Stimulated activated naive CD4-positive, alpha-beta T cell treated with Interleukin-2 at 50 U/mL for 16 hours (primary cell): ENCODE measurements at places on chromosomes 2 and 18.
A peak's percentile ranks its signal among the peaks of the same experiment; 100 is the strongest.

DNA sequence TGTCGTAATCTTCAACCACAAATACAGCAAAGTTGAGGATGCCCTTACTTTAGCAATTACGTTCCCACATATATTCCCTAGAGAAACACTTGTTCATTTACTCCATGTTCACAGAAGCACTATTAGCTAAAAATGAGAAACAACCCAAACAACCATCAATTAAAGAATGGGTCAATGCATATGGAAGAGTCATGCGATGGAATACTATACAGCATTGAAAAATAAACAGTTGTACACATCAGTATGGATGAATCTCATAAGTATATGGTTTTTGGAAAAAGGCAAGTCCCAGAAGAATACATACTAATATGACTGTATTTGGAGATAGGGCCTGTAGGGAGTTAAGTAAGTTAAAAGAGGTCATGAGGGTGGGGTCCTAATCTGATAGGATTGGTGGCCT is 6.3 kb downstream of the GPR148 start:
- DNase-seq, result no peak

DNA sequence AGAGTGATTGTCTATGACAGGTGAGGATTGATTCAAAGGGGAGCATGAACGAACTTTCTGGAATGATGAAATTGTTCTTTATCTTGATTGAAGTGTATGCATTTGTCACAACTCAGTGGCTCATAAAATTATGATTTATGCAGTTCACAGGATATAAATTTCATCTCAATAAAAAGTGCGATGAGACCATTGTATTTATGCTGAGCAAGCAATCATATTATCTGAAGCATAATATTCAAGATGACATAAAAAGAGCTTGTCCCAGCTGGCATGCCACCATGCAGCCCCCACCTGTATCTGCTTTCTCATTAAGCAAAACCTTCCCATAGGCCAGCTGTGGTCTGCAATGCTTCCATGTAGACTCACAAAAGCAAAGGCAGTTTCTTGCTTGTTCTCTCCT is 49.6 kb upstream of the TEX51 start:
- DNase-seq, result no peak

GRCh38 chr2:73285159-73285739 is 971 bp upstream of the FBXO41 start:
- no peak for DNase-seq

DNA sequence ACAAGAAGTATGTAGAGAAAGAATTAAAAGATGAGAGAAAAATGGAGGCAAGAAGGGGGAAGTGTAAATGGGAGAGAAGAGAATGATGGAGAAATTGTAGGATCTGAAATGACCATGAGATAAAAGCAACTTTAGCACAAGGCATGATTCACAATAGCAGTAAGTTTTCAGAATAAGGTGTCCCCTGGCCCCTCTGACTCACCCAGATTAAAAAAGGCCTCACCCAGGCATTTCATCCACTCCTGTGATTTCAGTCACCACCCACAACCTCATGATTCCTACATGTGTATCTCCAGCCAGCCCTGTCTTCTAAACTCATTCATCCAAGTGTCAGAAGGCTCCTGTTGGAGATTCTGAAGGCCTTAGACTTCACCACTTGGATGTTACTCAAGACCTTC is 56.6 kb downstream of the SP100 start:
- peak; percentile 13 for DNase-seq

- DNase-seq, result no peak
Measured at GRCh38 chr2:109538546-109538945, 75.2 kb downstream of the SEPTIN10 start.

- no peak for DNase-seq
Measured at GRCh38 chr2:10285191-10285555, 17.5 kb upstream of the HPCAL1 start.

- DNase-seq, result no peak
Measured at GRCh38 chr2:66024391-66024790, 410.5 kb upstream of the MEIS1 start.

DNA sequence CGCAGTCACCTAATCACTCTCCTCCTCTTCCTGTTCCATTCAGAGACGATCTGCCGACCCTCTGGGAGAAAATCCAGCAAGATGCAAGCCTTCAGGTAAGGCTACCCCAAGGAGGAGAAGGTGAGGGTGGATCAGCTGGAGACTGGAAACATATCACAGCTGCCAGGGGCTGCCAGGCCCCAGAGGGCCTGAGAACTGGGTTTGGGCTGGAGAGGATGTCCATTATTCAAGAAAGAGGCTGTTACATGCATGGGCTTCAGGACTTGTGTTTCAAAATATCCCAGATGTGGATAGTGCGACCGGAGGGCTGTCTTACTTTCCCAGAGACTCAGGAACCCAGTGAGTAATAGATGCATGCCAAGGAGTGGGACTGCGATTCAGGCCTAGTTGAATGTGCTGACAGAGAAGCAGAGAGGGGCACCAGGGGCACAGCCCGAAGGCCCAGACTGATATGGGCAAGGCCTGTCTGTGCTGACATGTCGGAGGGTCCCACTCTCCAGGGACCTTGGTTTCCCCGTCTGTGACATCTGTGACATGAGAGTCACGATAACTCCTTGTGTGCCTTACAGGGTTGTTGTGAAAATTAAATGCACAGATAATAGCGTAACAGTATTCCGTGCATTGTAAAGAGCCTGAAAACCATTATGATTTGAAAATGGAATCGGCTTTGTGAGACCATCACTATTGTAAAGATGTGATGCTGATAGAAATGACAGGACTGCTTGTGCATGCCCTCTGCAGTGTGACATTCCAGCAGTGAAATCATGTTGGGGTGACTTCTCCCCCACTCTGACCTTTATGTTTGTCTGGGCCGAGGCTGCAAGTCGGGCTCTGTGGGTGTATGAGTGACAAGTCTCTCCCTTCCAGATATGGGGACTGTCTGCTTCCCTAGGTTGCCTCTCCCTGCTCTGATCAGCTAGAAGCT is 510 bp downstream of the IL1RN start:
- DNase-seq, result no peak

DNA sequence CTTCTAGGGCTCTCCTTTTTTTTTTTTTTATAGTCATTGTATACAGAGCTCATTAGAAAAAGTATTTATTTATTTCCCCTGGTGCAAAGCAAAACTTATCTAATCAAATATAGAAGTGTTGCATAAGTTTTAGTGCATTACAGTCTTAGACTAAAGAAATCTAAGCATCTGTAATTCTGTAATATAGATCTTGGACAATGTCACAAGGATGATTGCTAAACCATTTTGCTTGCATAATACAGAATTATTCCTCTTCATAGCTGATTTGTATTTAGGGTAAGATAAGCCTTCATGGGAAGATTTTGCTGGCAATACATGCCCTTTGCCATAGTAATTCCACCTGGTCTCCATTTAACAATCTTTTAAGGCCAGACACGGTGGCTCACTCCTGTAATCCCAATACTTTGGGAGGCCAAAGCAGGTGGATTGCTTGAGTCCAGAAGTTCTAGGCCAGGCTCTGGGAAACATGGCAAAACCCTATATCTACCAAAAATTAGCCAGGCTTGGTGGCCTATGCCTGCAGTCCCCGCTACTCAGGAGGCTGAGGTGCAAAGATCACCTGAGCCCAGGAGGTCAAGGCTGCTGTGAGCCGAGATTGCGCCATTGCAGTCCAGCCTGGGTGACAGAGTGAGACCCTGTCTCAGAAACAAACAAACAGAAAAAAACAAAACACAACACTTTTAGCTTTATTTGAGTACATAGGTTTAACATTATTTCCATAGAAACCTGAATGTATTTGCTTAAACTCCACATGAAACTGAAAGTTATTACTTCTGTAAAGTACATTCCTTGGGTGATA is 2.2 kb upstream of the ACADL start:
- no peak for DNase-seq

DNA sequence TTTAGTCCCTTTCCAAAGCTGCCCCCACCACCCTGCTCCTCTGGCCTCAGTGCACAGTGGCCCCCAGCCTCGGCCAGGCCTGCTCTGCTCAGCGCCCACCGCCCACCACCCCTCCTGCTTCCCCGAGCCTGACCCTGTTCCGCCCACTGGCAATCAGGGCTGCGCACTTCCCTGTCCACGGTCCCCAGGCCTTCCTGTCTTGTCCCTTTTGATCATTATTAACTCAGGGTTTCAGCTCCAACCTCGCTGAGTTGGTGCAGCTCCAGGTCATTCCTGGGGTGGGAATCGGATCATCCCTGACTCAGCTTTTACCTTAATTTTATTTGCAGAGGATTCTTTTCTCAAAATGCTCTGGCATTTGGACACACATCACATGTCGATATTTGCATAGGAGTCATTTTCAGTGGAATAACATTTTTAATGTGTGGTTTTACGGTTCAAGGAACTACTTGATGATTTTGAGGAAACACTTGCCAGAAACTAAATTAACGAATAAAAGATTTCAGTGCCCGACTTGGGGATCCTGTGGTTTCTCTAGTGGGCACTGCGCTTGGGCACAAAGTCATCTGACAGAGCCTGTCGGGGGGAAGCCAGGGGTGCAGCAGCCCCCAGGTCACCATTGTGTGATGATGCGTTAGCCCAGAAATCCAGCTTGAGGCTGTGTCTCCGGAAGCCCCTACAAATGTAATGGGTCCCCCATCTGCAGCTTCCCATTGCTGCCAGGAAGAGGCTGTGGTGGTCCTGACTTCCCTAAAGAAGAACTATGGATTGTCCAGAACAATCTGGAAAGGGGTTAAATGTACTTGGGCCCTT is 1.0 kb upstream of the ESPNL start:
- no peak for DNase-seq

DNA sequence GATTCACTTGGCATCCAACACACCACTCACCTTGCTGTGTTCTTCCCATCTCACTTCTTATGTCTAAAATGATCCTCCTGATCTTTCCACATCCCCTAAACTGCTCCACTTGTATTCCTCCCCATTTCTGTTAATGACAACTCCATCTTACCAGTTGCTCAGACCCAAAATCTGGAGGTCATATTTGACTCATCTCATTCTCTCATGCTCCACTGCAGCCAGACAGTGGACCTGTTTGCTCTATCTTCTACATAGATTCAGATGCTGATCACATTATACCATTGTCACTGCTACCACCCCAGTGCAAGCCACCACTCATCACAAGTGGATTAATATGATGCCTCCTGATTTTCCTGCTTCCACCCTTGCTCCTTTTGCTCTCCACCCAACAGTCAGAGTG is 7.9 kb upstream of the NABP1 start:
- DNase-seq, result no peak

- no peak for DNase-seq
Measured at GRCh38 chr2:38267270-38267925, 109.7 kb downstream of the ATL2 start.
